Astrocyte of the cerebellum (primary cell): ENCODE measurements at places on chromosomes 5 and 9.
A peak's percentile ranks its signal among the peaks of the same experiment; 100 is the strongest.

GRCh38 chr5:135547590-135548254, 12.0 kb upstream of the NEUROG1 start:
- DNase-seq = no peak

- DNase-seq = no peak
Observed at GRCh38 chr9:33903157-33903780, 86.3 kb downstream of the UBE2R2 start.

GRCh38 chr9:21708856-21709255, 93.6 kb upstream of the MTAP start:
- DNase-seq = no peak

- DNase-seq = no peak
Observed at GRCh38 chr5:44387406-44387805, 1.8 kb downstream of the FGF10 start.

GRCh38 chr9:131704141-131704983, 35.5 kb downstream of the RAPGEF1 start:
- no peak for DNase-seq

DNA sequence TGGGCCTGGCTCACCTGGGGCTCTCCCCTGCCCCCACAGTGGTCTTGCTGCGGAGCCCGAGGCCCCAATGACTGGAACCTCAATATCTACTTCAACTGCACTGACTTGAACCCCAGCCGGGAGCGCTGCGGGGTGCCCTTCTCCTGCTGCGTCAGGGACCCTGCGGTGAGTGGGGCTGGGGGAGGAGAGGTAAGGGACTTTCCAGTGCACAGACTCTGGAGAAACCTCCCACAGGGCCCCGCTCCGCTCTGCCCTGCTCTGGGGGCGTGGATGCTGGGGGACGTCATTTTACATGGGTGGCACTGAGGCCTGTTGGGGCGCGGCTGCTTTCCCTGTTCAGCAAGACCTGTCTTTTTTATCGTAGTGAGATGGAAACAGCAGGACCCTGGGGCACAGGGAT, 7.6 kb downstream of the TSPAN17 start:
- DNase-seq = no peak

DNA sequence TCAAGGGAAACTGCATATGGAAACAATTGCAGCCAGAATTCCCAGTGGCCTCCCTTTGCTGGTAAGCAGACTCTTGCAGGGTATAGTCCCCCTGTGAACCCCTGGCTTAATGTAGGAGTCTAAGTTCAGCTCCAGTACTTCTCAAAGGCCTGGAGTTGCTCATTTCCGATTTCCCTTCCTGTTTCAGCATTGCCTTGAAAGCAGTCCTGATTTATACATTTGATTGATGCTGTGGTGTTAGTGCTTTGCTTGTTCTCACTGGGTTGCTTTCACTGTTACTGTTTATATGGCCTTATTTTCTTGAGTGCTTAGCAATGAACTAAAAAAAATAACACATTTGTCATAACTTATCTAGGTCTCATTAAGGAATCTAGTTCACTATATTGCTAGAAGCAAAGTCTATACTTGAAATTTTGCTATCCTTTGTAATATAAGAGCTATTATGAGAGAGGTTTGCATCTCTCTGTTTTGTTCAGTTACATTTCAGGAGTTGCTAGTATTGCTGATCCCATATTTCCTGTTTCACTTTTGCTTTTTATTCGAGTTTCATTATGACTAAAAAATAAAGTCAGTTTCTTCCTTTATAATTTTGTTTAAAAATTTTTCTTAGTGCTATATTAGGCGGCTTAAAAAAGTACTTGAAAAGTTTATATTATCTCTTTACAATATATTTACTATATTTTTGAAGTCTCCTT, 122.4 kb upstream of the NMUR2 start:
- DNase-seq = no peak

GRCh38 chr9:125932012-125932411, 184.8 kb downstream of the PBX3 start:
- DNase-seq = peak; percentile 99

DNA sequence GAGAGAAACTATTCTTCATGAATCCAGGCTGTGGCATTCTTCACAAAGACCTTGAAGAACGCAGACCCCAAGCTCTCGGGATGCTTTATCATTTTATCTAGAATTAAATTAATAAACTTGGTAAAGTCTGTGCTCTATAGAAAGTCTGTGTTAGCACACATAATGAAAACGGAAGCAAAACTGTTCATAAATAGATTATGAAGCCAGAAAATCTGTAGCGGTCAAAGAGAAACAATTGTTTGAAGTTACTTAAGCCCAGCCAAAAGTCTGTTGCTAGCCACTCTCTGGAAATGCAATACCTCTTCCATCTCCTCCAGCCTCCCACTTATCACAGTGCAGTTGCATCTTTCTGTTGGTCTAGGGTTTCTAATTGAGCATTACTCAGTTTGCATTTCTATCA, 375.9 kb downstream of the KIF4B start:
- no peak for DNase-seq

- DNase-seq = no peak
Observed at GRCh38 chr9:101628173-101628572, 33.4 kb upstream of the PPP3R2 start.
